ENCODE measurements at places on chromosomes 13 and 19. TPM values are rescaled to one million over a fixed set of nuclear protein-coding genes. Genes with fewer than 3 reads are reported as not detected.

SIGLEC14 gene
- total RNA-seq = not detected

C19orf38 gene
- total RNA-seq = under 0.01 TPM

MEIOSIN gene
- total RNA-seq = not detected

GRCh38 chr13:90866006-90866405, 481.5 kb upstream of the MIR17HG start:
- no peaks in the 10 kb centered on the region for H3K27me3 ChIP-seq
- no peak overlapping the region for H3K27ac ChIP-seq
- no peaks in the 10 kb centered on the region for H3K4me1 ChIP-seq
- H3K36me3 ChIP-seq = no peaks in the 10 kb centered on the region
- no peak overlapping the region for H3K4me3 ChIP-seq
- DNase-seq = no peak

DNA sequence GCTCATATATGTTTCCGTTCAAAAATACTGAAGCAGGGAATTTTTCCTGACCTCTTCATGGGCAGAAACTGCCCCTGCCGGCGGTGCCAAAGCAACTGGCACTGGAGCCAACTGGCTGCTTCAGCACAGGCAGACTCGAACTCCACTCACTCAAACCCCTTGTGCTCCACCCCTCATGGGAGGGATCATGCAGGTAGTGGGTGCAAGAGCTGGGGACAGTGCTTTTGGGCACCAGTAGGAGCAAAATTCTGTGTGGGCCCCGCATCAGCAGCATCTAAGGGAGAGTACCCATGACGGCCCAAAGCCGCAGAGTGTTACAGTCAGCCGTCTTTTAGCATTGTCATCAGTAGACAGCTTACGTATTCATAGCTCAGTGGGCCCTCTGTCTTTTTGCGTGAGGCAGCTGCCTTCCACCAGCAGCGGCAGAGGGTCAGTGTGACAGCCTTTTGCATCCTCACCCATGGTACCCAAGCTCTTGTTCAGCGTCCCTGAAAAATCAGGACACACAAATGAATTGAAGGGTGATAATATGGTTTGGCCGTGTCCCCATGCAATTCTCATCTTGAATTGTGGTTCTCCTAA, 393.8 kb downstream of the SLITRK6 start:
- no peak overlapping the region for H3K27ac ChIP-seq
- H3K4me3 ChIP-seq = no peak overlapping the region
- H3K27me3 ChIP-seq = no peaks in the 10 kb centered on the region
- no peaks in the 10 kb centered on the region for H3K36me3 ChIP-seq
- no peak for DNase-seq

DNA sequence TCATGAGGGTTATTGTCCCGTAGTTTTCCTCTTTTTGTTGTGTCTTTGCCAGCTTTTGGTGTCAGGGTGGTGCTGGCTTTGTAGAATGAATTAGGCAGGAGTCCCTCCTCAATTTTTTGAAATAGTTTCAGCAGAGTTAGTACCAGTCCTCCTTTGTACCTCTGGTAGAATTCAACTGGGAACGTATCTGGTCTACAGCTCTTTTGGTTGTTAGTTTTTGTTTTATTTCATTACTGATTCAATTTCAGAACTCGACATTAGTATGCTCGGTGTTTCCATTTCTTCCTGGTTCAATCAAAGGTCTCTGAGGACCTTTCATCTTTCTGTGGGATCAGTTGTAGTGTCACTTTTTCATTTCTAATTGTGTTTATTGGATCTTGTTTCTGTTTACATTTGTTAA, 1237.0 kb upstream of the PCDH9 start:
- no peak overlapping the region for H3K4me3 ChIP-seq
- H3K36me3 ChIP-seq = no peaks in the 10 kb centered on the region
- no peak for DNase-seq
- no peaks in the 10 kb centered on the region for H3K4me1 ChIP-seq
- H3K27me3 ChIP-seq = no peaks in the 10 kb centered on the region

Measured in osteoblast (primary cell).